Heart left ventricle (tissue), 16 donors: ENCODE measurements at places on chromosomes 12 and 14. TPM values are rescaled to one million over a fixed set of nuclear protein-coding genes. Genes with fewer than 3 reads are reported as not detected.
A peak's percentile ranks its signal among the peaks of the same experiment; 100 is the strongest.

- peak; percentile 27 for DNase-seq
- peaks cover 14% of the 10 kb centered on the region for H3K4me1 ChIP-seq
- H3K27me3 ChIP-seq: no peaks in the 10 kb centered on the region
- no peaks in the 10 kb centered on the region for H3K36me3 ChIP-seq
- H3K4me3 ChIP-seq: no peak overlapping the region
Measured at GRCh38 chr12:96501133-96501761, 11.9 kb downstream of the CFAP54 start.

GRCh38 chr14:20769421-20769820 is 1.2 kb downstream of the EDDM3B start:
- DNase-seq: no peak
- H3K36me3 ChIP-seq: no peaks in the 10 kb centered on the region
- H3K4me1 ChIP-seq: no peaks in the 10 kb centered on the region
- no peak overlapping the region for H3K27ac ChIP-seq
- H3K27me3 ChIP-seq: no peaks in the 10 kb centered on the region

DNA sequence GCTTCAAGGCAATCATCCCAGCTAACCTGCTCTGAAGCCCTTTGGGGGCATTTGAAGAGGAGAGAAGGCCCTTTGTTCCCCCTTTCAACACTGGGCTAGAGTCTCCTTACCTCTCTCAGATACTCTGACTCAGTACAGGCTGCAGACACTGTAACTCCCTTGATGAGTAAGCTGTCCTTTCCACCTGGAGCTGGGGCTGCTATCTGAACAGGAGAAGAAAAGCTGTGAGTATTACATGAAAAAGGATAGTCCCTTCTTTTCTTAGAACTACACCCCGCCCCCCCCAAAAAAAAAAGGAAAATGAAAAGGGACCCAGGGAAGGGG is 186.6 kb upstream of the PLEKHG7 start:
- H3K36me3 ChIP-seq: no peaks in the 10 kb centered on the region
- no peak overlapping the region for H3K27ac ChIP-seq
- H3K4me1 ChIP-seq: peaks cover 7% of the 10 kb centered on the region

DNA sequence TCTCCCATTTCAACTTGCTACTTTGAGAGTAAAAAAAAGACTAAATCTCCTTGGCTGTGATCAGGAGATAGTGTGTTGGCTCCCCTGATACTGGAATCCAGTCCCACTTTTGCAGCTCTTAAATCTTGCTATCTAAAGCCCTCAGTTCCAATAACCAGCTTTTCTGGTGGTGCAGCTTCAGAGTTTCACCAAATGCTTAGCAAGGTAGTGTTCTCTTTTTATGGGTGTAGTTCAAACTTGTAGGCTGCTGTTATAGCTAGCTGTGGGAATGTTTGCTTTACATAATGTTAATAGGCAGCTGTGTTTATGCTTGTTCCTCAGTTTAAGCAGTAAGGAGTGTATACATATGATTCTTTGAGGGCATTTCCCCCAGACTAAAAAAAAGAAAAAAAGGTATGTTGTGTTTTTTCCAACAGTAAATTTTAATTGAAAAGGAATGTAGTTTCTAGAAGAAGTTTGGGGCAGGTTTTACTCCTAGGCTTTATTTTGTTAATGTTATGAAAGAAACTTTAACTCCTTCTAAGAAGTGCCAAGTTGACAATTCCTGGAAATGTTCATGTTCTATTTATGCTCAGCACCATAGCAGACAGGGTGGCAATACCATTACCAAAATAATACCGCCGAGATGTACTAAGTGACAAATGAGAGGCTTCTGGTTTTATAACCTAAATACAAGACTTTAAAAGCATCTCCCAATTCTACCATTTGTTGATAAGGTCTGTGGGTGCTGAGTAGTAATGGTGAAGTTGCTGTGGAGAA is 12.1 kb downstream of the CRADD start:
- H3K4me1 ChIP-seq: no peaks in the 10 kb centered on the region
- no peaks in the 10 kb centered on the region for H3K36me3 ChIP-seq
- H3K27ac ChIP-seq: no peak overlapping the region
- no peaks in the 10 kb centered on the region for H3K27me3 ChIP-seq
- no peak for DNase-seq

- H3K4me3 ChIP-seq: no peak overlapping the region
- H3K27me3 ChIP-seq: no peaks in the 10 kb centered on the region
- H3K27ac ChIP-seq: no peak overlapping the region
- no peak for DNase-seq
- no peaks in the 10 kb centered on the region for H3K4me1 ChIP-seq
- no peaks in the 10 kb centered on the region for H3K36me3 ChIP-seq
Measured at GRCh38 chr12:12460935-12461922, 101.4 kb downstream of the DUSP16 start.

Gene TMEM179
- total RNA-seq: 1.1 TPM

Gene ENDOU
- 0.12 TPM for total RNA-seq

Gene TSHR
- total RNA-seq: not detected
